Activated naive CD4-positive, alpha-beta T cell treated with anti-CD3 and anti-CD28 coated beads, Interleukin-2, amount 10 ng/mL, durations not matched to agents 7 days and 5 days (primary cell): ENCODE measurements at places on chromosomes 6 and 20.

- DNase-seq = no peak
Measured at GRCh38 chr6:14035071-14035847, 82.3 kb upstream of the CD83 start.

GRCh38 chr6:89637960-89638319, 607 bp downstream of the LYRM2 start:
- DNase-seq = no peak

DNA sequence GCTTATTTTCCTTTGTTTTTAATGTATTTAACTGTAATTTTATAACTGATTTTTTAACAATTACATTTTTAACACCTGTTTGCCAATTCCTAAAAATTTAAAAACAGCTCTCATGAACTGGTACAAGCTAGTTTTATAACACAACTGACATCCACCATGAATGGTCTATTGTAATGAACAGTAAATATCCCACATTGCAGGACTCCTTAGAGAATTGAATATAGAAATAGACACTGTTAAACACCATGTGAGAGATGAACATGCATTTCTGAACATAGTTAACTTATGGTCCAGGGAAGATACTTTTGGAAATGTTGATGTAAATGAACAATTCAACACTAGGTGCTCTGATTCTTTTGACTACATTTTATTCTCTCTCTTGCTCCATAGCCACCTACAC, 195.1 kb upstream of the GMDS start:
- DNase-seq = no peak

- no peak for DNase-seq
Measured at GRCh38 chr6:46684771-46685170, 2.9 kb upstream of the TDRD6 start.

DNA sequence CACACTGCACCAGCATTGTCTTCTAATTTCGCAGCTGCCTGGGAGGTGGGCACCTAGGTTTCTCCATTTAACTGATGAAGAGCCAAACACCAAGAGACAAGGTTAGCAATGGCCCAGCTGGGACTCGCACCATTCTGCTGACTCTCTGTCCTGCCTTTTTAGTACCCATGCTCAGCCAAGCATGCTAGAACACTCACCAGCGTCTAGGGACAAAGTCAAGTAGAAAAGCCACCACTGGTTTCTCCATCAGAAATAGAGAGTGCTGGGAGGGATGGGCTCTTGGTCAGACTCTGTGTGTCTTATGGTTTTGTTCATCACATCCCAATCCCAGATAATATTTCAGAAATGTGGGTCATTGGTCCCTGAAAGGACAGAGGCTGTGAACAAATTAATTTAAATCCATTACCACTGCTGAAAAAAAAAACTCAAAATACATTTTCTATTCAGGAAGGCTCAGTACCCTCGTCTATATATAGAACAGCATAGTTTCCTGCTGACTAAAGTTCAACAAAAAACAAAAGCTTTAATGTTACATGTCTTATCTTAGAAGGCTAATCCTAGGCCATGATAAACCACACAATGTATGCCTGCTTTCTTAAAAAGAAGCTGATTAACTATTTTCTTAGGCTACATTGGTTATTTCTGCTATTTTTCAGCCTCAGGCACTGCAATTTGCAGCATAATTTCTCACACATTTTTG, 111.0 kb downstream of the TBC1D7 start:
- no peak for DNase-seq

GRCh38 chr6:166242888-166243287, 65.3 kb downstream of the PRR18 start:
- DNase-seq = no peak

DNA sequence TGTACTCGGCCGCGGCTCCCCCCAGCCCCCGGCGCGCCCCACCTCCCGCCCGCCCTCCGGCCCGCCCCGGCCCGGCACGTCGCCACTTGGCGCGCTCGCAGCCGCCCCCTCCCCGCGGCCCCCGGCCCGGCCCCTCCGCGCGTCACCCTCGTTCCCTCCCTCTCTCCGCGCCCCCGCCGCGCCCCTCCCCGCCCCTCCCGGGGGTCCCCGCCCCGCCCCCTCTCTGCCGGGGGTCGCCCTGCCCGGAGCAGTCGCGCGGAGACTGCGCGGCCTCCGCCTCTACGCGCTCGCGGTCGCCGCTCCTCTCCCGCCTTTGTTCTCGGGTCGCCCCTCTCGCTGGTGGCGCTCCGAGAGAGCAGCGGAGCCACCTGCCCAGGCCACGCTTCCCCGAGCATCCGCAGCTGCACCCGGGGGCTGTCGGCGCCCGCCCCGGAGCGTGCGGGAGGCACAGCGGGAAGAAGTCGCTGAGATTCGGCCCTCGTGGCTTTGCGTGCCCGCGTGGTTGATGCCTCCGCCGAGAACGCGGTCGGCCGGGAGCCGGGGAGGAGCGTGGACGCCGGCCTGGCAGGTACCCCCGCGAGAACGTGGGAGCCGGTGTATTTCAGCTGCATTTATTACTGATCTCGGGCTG, at the start of gene PHF10:
PHF10 (minus strand) TSS at position 7 of the 631 bp plus-strand sequence. CDS start 569 bp downstream, outside the sequence.
- DNase-seq = peak; percentile 70

- no peak for DNase-seq
Measured at GRCh38 chr6:140977403-140977802, 1155.3 kb upstream of the GJE1 start.

DNA sequence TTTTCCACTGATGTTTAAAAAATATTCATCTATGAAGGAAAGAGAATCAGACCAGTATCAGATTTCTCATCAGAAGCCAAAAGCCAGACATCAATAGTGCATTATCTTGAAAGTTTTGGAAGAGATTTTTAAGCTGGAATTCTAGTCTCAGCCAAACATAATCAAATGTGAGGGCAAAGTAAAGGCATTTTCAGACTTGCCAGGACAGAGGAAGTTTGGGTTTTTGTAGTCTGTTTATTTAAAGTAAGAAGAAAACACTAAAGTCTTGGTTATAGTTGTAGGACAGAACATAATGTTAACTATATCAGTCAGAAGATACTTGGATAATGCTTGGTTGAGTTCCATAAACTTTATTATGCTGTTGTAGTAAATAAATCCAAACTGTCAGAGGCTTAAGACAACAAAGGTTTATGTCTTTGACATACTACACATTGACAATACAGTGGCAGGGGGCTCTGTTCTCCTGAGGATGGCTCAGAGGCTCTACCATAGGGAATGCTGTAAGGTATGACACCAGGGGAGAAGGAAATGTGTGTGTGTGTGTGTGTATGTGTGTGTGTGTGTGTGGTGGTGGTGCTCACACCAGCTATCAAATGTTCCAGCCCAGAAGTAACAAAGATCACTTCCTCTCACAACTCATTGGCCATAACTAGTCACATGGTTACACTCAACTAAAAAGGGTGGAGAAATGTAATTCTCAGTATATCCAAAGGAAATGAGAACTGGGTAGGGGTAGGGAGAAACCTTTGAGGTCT, 26.7 kb upstream of the YWHAB start:
- DNase-seq = no peak

DNA sequence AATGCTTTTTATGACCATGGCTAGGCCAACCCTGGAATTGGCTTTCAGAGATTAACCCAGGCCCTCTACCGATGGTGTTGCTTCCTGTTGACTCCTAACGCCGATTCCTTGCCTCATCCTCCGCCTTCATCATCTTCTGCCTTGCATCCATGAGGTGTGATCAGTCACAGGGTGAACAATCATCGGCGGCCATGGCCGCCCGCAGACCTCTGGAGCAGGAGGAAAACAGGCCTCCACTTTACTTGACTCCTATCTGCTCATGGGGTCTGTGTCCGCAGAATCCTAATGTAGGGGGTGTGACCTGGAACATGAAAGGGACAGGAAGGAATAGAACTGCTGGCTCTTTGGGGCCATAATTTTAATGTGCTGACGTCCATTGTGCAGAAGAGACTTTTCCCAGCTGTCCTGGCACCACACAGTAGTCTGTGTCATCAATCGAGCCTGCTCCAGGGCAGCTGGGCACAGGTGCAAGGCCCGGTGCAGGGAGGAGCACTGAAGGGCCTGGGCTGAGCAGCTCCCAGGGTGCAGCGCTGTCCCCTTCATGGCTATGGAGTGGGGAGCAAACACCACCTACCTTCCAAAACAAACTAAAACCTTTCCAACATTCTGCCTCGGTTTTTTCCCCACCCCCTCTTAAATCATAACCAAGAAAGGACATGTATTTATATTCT, 8.0 kb downstream of the SLC22A3 start:
- no peak for DNase-seq

GRCh38 chr6:68279793-68280557, 355.1 kb upstream of the ADGRB3 start:
- DNase-seq = no peak
